ENCODE measurements at places on chromosomes 3 and 15.
A peak's percentile ranks its signal among the peaks of the same experiment; 100 is the strongest.

GRCh38 chr3:128214056-128214455 lies 60.8 kb downstream of the EEFSEC start:
- DNase-seq: no peak

DNA sequence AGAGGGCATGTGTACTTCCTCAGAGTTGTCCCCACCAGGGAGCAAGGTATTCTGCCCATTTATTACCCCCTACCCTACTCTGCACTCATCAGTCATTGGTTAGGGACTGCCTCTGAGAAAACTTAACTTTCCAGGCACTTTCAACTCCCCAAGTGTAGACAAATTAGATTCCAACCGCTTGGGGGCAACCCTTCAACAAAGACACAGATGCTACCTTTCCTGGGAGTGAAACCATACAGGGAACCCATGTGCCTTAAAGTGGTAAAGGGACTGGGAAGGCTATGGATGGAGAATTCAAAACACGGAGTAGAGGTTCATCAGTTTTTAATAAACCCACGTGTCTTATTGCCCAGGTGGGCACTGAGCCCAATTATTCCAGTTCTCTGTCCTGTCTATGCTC lies 19.4 kb upstream of the UBE2E2 start:
- peak; percentile 37 for DNase-seq

DNA sequence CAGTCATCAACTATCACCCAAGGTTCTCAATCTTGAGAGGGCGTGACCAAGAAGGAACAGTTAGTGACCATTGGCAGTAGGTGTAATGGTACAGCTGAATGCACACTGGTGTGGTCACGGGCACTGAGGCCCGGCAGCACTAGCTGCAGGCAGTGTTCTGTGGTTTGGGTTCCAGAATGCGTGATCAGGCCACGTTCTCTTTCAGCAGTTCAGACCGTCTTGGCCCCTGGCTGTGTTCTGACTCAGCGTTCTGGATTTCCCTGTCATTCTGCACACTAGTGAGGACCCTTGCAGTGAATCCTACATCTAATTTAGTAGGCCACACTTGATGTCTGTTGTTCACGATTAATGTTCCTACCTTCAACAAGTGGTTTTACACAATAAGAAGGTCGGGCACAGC lies 220.5 kb upstream of the SLCO3A1 start:
- DNase-seq: no peak

DNA sequence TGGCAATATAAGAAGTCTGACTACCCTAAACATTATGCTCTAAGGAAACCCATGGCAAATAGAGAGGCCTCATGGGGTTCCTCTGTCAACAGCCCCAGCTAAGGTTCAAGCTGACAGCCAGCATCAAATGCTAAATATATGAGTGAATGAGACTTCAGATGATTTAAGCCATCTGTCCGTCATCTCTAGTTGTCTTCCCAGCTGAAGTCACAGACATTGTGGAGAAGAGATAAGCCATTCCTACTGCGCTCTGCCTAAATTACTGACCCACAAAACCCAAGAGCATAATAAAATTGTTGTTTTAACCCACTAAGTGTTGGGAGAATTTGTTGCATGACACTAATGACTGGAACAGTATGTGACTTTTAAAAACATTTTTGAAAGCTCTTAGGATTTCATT lies 87.3 kb upstream of the IGSF10 start:
- peak; percentile 73 for DNase-seq

GRCh38 chr3:177804032-177804431 lies 606.8 kb upstream of the TBL1XR1 start:
- DNase-seq: peak; percentile 56

DNA sequence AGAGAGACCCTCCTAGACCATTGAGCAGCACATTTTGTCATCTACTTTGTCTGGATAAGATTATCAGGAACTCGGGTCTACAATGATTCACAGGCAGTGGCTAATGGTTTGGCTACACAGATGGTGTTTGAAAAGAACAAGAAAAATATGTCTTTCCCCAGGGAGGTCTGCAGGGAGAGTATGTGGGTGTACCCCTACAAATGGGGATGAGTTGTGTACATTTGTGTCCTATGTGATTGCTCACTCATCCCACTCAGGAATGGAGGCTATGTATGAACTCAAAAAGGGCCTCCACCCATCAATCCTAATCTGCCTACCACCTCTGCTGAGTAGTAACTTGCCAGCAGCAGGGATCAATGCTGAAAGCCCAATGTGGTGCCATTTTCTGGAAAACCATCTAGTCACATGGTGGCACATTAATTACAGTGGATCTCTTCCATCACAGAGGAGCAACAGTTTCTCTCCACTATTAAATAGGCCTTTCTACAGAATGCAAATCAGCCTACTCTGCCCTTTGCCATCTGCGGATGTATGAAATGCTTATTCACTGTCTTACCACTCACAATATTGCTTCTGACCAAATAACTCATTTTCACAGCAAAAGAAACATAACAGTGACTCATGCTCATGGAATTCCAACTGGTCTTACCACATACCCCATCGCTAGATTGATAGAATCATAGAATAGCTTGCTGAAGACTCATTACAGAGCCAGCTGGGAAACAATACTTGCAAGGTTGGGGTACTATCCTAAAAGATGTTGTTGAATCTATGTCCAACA lies 48.3 kb upstream of the TRIM42 start:
- no peak for DNase-seq

GRCh38 chr3:38019658-38020341 lies 9.6 kb downstream of the PLCD1 start:
- no peak for DNase-seq

- DNase-seq: no peak
These were observed 43.6 kb upstream of the KY start for GRCh38 chr3:134694466-134694865.

GRCh38 chr3:88219138-88219792 lies 69.5 kb downstream of the C3orf38 start:
- peak; percentile 72 for DNase-seq

GRCh38 chr3:69568951-69569350 lies 170.3 kb upstream of the MITF start:
- no peak for DNase-seq

DNA sequence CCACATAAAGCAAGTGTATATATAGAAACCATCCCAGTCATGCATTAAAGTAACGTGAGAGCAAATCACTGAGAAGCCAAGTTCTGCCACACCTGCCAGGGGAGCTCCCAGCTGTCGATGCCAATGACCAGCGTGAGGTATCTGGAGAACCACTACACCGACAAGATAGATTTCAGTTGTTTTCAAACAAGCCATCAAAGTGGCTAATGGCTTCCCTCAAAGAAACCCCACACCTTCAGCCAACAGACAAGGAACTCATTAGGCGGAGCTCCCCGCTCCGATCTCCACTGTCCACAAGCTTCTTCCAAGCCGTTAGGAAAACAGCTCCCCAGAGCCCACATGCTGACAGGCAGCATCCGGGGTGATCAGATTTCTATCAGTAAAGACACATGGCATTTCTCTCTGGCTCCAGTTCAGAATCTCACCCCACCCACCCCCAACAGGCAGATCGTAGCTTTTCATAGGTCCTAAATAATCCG lies 54.2 kb upstream of the SPATA12 start:
- no peak for DNase-seq

- DNase-seq: peak; percentile 54
These were observed 57.5 kb downstream of the RFTN1 start for GRCh38 chr3:16455966-16456365.

GRCh38 chr3:66554178-66554577 lies 53.4 kb upstream of the LRIG1 start:
- DNase-seq: no peak

DNA sequence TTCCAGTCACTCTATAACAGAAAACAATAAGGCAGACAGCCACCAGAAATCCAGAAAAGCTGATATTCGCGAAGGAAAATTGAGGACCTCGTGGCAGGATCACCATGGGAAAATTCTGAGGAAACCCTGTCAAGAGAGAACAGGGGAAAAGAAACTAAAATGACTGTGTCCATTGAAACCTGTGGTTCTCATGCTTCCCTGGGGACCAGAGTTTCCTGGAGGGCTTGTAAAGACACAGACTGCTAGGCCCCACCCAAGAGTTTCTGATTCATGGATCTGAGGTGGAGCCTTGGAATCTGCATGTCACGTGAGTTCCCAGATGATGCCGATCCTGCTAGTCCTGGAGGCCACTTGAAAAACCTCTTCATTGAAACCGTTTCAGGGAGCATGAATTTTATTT lies 420.5 kb downstream of the EPHB1 start:
- no peak for DNase-seq

- DNase-seq: no peak
These were observed 135.4 kb downstream of the UACA start for GRCh38 chr15:70627734-70628548.

- no peak for DNase-seq
These were observed 24.3 kb downstream of the TBC1D21 start for GRCh38 chr15:73897441-73898261.

DNA sequence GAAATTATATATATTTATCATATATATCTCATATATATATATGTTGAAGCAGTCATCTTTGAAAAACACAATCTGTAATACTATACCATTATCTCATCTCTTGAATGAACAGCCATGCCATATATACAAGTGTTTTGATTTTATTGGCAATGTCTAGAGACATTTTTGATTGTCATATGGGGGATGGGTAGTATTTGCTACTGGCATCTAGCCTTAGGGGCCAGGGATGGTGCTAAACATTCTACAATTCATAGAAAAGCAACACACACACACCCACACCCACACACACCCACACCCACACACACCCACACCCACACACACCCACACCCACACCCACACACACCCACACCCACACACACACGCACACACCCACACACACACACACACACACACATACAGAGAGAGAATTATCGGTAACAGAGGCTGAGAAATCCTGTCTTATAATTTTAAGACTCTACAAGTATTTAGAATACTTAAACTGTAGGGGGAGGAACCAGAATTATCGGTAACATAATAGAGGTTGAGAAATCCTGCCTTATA lies 11.1 kb upstream of the PIK3R4 start:
- DNase-seq: no peak

- peak; percentile 24 for DNase-seq
These were observed 70.4 kb upstream of the GATA2 start for GRCh38 chr3:128563439-128563838.

DNA sequence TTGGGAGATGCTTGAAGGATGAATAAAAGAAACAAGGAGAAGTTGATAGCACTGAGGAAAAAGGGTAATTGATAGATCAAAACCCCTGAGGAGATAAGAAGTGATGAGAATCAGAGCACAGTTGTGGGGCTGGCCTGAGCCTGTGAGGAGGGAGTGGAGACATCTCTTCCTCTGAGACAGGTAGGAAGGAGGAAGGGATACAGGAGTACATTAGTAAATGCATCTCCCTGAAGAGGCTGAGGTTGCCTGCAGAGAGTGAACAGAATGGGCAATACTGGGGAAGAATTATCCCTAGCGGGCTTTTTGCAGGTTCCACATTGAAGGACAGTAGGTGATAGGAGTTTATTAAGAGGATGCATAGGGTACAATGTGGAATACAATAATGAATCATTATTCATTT lies 17.3 kb upstream of the SCAMP5 start:
- no peak for DNase-seq

DNA sequence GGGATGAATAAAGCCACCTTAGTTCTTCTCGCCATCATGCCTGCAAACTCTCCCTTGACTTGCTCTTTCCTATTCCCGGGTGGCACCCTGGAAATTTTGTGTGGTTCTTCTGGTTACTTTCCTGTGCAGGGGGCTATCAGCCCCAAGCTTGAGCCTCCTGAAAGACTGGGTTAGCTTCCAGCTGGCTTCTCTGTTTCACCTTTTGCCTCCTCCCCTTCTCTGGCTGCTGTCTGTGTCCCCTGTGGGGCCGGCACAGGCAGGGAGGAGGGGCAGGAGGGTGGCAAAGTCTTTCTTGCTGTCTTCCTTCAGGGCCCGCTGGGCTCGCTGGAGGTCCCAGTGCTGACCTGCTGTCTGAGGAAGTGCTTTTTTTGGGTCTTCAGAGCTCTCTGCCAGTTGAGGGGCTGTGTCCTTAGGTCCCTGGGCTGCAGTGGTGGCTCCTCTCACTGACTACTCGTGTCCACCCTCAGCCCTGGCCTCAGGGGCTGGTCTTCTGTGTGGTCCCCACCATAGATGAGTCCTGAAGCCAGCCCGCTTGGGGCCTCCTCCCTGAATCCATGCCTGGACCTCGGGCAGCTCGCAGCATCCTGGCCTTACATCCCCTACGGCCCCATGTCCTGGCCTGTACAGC lies 196.5 kb downstream of the KLF13 start:
- no peak for DNase-seq

DNA sequence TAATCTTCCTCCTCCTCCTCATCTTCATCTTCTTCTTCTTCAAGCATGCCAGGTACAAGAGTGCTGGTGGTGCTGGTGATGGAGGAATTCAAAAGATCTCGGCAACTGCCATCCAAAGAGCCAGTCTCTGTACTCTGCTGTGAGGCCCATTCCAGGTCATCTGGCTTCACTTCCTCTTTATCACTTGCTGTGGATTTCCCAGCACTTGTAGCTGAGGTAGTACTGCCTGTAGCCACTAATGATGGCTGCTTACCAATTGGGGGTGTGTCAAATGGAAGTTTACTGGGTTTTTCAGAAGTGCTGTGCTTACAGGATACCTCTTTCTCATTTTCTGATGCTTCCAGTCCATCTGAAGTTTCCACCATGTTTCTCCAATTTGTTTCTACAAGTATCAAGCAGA lies 28.8 kb upstream of the SHC4 start:
- DNase-seq: no peak

DNA sequence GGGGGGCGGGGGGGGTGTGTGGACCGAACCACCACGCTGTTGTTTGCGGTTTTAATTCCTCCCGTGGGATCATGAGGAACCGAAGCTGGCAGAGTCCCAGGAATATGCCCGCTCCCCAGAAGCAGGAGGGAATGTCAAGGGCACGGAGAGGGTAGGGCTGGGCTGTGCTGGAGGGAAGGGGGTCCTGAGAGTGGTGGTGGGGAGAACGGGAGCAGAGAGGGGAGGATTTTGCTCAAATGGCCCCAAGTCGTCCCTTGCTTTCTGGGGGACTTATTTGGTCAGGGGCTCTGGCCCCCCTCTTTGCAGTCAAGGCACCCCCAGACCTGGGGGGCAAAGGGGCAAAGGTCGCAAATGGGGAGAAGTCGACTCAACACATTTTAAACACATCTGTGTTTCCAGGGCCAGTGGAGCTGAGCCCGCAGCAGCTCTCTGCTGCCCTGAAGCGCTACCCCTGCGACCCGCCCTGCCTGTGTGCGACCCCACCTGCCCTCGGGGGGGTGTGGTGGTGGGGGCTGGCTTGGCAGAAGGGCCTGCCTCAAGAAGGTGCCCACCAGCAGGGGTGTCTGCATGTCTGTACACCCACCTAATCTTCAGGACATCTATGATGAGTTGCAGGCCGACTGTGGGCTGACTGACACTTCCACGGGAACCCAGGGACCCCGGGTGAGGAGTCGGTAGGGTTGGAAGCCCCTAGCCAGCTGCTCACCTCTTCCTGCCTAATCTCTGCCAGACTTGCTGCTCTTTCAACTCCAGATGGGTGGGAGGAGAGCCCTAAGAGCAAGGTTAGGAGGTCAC lies 602 bp upstream of the ATP2B2 start:
- DNase-seq: no peak

DNA sequence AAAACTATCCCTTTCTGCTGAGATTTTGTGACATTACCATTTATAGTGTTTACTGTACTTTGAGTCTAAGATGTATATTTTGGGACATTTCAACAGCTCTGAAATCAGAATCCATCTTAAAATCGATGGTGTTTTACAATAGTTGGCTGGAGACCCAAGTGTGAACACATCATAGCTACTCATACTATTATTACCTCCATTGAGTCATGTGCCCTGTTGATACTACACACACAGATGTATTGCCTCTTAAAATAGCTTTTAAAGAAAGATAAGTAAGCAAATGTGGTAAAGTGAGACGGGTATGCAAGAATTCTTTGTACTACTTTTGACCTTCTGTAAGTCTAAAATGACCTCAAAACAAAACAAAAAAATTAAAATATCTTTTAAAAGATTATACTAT lies 6.7 kb downstream of the LMOD3 start:
- DNase-seq: no peak
